ENCODE measurements at places on chromosomes 5 and 9.

- no peak for DNase-seq
Observed at GRCh38 chr9:21558615-21559401, 76.7 kb upstream of the IFNE start.

- no peak for DNase-seq
Observed at GRCh38 chr9:87198716-87199115, 251.4 kb upstream of the GAS1 start.

DNA sequence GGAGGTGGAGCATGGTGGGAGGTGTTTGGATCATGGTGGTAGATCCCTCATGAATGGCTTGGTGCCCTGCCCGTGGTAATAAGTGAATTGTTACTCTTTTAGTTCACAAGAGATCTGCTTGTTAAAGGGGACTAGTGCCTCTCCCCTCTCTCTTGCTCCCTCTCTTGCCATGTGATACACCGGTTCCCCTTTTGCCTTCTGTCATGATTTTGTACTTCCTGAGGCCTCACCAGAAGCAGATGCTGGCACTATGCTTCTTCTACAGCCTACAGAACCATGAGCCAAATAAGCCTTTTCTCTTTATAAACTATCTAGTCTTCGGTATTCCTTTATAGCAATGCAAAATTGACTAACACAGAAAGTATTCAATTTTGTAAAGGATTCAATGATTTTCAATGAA, 817.1 kb downstream of the TLR4 start:
- DNase-seq = no peak

- DNase-seq = no peak
Observed at GRCh38 chr5:101611039-101611438, 685.0 kb downstream of the SLCO4C1 start.

DNA sequence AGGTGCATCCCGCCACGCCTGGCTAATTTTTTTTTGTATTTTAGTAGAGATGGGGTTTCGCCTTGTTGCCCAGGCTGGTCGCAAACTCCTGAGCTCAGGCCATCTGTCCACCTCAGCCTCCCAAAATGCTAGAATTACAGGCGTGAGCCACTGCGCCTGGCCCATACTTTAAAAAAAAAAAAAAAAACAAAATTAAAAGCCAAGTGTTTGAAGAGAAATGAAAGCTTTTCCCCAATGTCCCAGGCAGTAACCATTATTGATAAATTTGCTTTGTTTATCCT, 9.5 kb downstream of the PRRC2B start:
- DNase-seq = no peak

DNA sequence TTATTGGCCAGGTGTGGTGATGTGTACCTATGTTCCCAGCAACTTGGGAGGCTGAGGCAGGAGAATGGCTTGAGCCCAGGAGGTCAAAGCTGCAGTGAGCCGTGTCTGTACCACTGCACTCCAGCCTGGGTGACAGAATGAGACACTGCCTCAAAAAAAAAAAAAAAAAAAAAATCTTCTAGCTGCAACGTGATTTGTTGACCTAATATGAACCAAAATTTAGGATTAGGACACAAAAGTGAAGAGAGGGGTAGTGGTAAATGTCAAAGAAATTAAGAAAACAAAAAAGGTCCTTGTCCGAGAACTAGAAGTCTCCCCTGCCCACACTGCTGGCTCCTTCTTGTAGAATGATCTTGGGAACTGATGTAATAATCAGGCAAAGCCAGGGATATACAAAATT, 272.0 kb downstream of the EFNA5 start:
- no peak for DNase-seq

- no peak for DNase-seq
Observed at GRCh38 chr9:89879276-89879675, 274.5 kb downstream of the GADD45G start.

DNA sequence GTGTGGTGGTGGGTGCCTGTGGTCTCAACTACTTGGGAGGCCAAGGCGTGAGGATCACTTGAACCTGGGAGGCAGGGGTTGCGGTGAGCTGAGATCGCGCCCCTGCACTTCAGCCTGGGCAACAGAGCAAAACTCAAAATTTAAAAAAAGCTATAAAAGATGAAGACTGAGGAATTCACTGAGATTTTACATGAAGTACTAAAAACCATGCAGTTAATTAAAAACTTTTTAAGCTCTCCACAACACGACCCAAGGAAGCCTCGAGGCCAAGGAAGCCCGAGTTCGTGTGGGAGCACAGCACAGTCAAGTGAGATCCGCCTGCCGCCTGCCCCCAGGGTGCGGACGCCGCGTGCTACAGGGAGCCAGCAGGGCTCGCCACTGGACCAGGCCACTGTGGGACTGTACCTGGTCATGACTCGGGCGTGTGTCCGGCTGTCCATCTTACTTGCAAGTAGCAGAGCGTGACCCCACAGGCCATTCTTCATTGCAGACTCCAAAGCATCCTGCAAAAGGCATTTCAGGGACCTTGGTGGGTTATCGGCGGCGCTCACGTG, 21.2 kb upstream of the INPP5E start:
- DNase-seq = no peak

DNA sequence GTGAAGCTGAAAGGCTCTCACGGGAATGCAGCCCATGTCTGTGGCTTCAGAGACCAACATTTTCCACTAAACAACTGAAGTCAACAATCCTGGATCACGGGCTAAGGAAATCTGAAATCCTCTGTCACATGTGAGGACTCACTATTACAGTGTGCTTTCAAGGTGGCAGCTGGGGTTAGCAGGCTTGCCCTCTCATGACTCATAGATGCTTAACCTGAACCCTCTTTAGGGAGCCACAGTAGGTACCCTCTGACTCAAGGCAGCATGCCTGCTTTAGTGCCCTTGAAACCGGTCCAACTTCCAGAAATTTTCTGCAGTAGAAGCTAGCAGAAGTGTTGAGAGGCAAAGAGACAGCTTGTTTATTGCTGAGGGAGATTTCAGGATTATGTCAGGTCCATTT, 232.5 kb downstream of the GABRB2 start:
- DNase-seq = no peak

- no peak for DNase-seq
Observed at GRCh38 chr9:92954049-92954861, 6.9 kb downstream of the FGD3 start.

- no peak for DNase-seq
Observed at GRCh38 chr5:68648944-68649857, 433.6 kb downstream of the PIK3R1 start.

GRCh38 chr9:136529516-136530460, 16.1 kb downstream of the NOTCH1 start:
- no peak for DNase-seq

DNA sequence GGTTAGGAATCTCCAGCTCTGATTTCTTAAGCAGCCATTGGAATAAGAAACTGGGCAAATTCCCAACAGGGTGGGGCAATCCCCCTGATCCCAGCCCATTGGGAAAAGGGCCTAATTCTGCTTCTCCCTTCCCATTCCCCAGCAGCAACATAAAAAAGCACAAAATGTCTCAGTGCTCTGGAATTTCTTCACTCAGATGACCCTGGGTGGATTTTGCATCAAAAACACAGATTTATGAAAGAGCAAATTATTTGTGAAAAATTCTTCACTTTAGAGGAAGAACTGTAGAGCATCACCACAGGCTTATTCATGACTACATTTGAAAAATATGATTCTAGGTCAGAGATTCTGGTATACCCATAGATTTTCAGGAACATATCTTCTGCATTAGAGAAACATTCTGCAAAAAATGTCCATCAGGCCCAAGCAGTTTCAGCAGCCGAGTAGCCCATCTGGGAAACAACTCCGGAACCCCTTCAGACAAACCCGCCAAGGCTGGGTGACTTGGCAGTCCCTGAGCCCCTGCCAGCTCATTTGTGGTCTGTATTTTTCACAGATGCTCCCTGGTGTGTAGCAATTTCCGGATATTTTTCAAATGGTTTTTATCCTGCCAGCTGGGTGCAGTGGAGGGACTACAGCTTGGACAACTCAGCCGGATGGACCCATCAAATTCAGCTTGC, 102.1 kb upstream of the RANBP3L start:
- DNase-seq = no peak

All from HuH-7.5 (cell line).